Activated naive CD8-positive, alpha-beta T cell treated with anti-CD3 and anti-CD28 coated beads for 36 hours (primary cell): ENCODE measurements at places on chromosomes 12 and 14. TPM values are rescaled to one million over a fixed set of nuclear protein-coding genes. Genes with fewer than 3 reads are reported as not detected.

Gene COCH
- total RNA-seq = 7.2 TPM

Gene RNASE1
- total RNA-seq = not detected

DNA sequence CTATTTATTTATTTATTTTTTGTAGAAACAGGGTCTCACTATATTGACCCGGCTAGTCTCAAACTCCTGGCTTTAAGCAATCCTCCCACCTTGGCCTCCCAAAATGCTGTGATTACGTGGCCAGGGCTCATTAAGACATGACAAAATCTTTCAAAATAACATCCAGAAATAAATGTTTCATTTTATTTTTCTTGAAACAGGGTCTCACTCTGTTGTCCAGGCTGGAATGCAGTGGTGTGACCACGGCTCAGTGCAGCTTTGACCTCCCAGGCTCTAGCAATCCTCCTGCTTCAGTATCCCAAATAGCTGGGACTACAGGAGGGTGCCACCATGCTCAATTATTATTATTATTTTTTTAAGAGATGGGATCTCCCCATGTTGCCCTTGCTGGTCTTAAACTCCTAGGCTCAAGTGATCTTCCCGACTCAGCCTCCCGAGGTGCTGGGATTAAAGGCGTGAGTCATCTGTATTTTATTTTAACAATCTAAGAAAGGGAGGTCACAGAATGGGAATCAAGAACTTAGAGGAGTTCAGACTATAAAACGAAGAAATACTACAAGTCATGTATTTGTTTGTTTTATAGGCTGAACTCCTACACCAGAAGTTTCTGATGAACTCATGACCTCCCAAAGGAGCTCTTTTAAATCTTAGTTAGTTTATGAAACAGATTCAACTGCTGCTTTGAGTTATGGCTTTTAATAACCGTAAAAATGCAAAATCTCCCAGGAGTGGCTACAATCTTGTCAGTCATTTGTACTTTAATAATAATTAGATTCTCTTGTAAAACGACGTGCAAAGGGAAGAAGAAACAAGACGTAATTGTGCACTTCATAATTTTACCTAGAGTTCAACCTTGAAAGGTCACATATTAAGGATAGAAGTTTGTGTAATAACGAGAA, 2.1 kb upstream of the TMEM263 start:
- no peak overlapping the region for H3K27ac ChIP-seq
- H3K27me3 ChIP-seq = no peaks in the 10 kb centered on the region
- peaks cover 15% of the 10 kb centered on the region for H3K4me1 ChIP-seq

DNA sequence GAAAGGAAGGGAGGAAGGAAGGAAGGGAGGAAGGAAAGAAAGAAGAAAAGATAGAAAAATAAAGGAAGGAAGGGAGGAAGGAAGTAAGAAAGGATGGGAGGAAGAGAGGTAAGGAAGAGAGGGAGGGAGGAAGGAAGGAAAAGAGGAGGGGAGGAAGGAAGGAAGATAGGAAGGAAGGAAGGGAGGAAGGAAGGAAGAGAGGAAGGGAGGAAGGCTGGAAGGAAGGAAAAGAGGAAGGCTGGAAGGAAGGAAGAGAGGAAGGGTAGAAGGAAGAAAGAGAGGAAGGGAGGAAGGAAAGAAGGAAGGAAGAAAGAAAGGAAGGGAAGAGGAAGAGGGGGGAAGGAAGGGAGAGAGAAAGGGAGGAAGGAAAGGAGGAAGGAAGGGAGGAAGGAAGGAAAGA, 12.8 kb upstream of the WIF1 start:
- no peaks in the 10 kb centered on the region for H3K36me3 ChIP-seq
- no peaks in the 10 kb centered on the region for H3K4me1 ChIP-seq
- no peak overlapping the region for H3K4me3 ChIP-seq
- H3K27ac ChIP-seq = no peak overlapping the region
- no peak for DNase-seq

DNA sequence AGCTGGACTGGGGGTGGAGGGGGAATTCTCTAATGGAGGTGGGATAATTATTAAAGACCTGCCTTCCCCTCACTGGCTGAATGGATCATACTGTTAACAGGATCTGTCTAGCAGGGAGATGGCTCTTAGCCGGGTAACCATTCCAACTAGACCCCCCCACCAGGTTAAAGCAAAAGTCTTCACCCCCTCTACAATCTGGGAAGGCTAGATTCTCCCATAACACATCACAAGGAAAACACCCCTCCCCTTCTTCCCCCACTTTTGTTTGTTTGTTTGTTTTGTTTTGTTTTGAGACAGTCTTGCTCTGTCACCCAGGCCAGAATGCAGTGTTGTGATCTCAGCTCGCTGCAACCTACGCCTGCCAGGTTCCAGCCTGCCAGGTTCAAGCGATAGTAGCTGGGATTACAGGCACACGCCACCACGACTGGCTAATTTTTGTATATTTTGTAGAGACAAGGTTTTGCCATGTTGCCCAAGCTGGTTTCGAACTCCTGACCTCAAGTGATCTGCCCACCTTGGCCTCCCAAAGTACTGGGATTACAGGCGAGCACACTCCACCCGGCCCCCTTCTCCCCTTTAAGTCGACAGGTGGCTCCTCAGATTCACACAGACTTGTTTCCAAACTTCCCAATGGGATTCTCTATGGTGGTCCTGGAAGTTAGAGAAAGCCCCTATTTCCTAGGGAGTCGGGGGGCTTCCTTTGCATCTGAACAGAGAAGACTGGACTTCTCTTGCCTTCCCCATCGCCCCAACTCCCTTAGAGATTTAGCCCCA, 3.5 kb upstream of the BAZ2A start:
- no peak overlapping the region for H3K27ac ChIP-seq
- H3K4me1 ChIP-seq = peaks cover 74% of the 10 kb centered on the region
- DNase-seq = no peak
- peaks cover 15% of the 10 kb centered on the region for H3K36me3 ChIP-seq

GRCh38 chr14:105316577-105316941, 2.0 kb downstream of the PACS2 start:
- no peaks in the 10 kb centered on the region for H3K36me3 ChIP-seq
- H3K27ac ChIP-seq = no peak overlapping the region
- peak overlapping the region; percentile 88 for H3K4me3 ChIP-seq

DNA sequence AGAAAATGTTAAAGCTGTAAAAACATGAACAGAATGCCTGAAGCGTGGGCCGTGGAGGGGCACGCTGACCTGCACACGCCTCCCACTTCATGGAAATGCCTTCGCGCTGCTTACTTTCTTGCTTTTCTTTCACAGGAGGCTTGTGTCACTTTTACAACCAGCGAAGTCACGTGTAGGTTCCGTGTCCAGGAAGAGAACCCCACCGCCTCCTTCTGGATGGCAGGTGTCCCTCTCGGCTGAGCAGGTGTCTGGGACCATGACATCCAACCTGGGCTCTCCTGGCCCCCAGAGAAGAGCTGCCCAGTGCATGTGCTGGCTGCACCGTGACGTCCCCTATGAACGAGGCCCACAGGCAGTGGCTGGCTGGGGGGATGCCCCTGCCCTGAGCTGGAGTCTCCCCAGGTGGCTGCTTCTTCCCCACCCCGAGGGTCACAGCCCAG, 345.0 kb upstream of the SFSWAP start:
- H3K27ac ChIP-seq = no peak overlapping the region
- H3K4me1 ChIP-seq = no peaks in the 10 kb centered on the region
- H3K4me3 ChIP-seq = no peak overlapping the region
- H3K36me3 ChIP-seq = no peaks in the 10 kb centered on the region
- H3K27me3 ChIP-seq = no peaks in the 10 kb centered on the region

DNA sequence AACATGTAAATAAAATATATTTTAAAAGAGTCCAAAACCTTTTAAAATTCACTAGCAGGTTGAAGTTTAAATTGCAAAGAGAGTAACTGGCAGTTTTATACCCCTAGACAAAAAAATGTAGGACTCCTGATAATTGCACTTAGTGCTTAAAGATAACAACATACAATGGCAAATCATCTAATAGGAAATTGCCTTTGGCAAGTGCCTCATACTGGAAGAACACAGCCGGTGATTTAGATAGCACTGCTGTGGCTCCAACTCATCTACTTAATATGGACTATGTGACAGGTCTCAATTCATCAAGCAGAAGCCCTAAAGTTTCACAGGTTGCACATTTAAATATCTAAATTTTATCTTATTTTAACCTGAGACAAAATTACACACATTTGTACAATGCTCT, 13.4 kb downstream of the C12orf50 start:
- no peak overlapping the region for H3K4me3 ChIP-seq
- peaks cover 23% of the 10 kb centered on the region for H3K27me3 ChIP-seq
- H3K27ac ChIP-seq = no peak overlapping the region
- DNase-seq = no peak
- no peaks in the 10 kb centered on the region for H3K36me3 ChIP-seq

GRCh38 chr14:75783602-75784313, 122.7 kb downstream of the TTLL5 start:
- no peak overlapping the region for H3K27ac ChIP-seq
- H3K4me3 ChIP-seq = no peak overlapping the region
- no peak for DNase-seq
- peaks cover 43% of the 10 kb centered on the region for H3K36me3 ChIP-seq

DNA sequence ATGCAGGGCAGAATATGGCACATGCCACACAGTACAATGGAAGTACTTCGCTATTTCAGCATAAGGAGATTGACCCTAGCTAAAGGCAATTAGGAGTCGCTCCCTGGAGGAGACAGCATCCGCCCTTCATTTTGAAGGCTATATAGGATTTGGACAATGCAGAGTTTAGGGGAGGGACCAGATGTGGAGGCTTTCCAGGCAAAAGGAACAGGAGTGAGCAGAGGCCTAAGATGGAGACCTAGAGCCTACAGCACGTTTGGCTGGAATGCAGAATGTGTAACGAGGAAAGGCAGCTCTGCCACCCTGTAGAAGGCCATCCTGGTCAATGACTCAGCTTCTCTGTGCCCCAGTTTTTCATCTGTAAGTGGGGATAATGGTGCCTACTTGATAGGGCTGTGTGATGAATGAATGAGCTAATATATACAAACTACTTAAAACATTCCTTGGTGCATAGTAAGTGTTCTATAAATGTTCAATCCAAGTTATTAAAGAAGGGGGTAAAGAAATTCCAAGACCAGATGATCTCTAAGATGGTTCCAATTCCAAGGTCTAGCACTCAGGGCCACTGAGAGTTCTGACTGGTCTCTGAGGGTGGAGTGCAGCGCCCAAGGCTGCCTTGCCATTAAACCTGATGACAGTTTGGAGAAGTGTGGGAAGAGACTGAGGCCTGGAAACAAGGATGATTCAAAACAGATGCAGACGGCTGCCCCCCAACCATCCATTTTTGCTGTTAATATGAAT, 54.3 kb upstream of the FRMD6 start:
- no peak overlapping the region for H3K27ac ChIP-seq
- no peak for DNase-seq
- H3K36me3 ChIP-seq = no peaks in the 10 kb centered on the region
- H3K4me3 ChIP-seq = no peak overlapping the region

Gene RNASE7
- total RNA-seq = not detected

Gene TAS2R9
- total RNA-seq = not detected

GRCh38 chr12:75706786-75707605, 195.6 kb upstream of the KRR1 start:
- no peaks in the 10 kb centered on the region for H3K36me3 ChIP-seq
- peaks cover 14% of the 10 kb centered on the region for H3K4me1 ChIP-seq
- DNase-seq = no peak
- H3K27me3 ChIP-seq = peaks cover 11% of the 10 kb centered on the region
- H3K4me3 ChIP-seq = no peak overlapping the region
- H3K27ac ChIP-seq = no peak overlapping the region

DNA sequence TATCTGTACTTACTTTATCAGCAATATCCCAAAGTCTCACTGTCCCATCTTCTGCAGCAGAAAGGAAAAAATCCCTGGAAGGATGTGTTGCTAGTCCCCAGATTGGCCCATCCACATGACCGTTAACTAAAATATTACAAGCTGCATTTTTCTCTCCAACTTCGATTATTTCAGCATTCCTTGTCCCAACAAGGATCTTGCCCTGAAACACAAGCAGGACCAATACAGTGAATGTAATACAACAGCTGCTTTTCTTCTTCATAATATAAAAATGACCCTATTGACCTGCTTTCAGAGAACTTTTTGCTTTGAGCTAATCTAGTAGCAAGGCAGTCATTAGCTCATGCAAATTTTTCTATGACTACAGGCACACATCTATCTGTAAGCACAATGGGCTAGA, 58.3 kb downstream of the ZC3H14 start:
- peaks cover 7% of the 10 kb centered on the region for H3K36me3 ChIP-seq
- no peak overlapping the region for H3K27ac ChIP-seq
- DNase-seq = no peak
- no peaks in the 10 kb centered on the region for H3K4me1 ChIP-seq
- H3K4me3 ChIP-seq = no peak overlapping the region

Gene FOXA1
- not detected for total RNA-seq

Gene PRKCH
- 176 TPM for total RNA-seq

GRCh38 chr14:74480046-74480445, 13.1 kb downstream of the NPC2 start:
- H3K27me3 ChIP-seq = no peaks in the 10 kb centered on the region
- no peaks in the 10 kb centered on the region for H3K4me1 ChIP-seq
- H3K27ac ChIP-seq = no peak overlapping the region

Gene ENO2
- total RNA-seq = 140 TPM

- no peak for DNase-seq
- H3K27ac ChIP-seq = no peak overlapping the region
Measured at GRCh38 chr14:44720707-44721106, 213.6 kb upstream of the FSCB start.

- H3K4me3 ChIP-seq = peak overlapping the region; percentile 79
Measured at GRCh38 chr14:102510616-102511520, 1.3 kb upstream of the ANKRD9 start.

Gene NOC4L
- total RNA-seq = 54.2 TPM

- no peaks in the 10 kb centered on the region for H3K27me3 ChIP-seq
- no peak overlapping the region for H3K27ac ChIP-seq
- no peak overlapping the region for H3K4me3 ChIP-seq
- peaks cover 13% of the 10 kb centered on the region for H3K4me1 ChIP-seq
- DNase-seq = no peak
- no peaks in the 10 kb centered on the region for H3K36me3 ChIP-seq
Measured at GRCh38 chr14:30884901-30885300, 10.5 kb downstream of the COCH start.

GRCh38 chr12:80811957-80812708, 95.4 kb downstream of the MYF5 start:
- no peak overlapping the region for H3K4me3 ChIP-seq
- no peaks in the 10 kb centered on the region for H3K36me3 ChIP-seq
- H3K27me3 ChIP-seq = no peaks in the 10 kb centered on the region
- no peak overlapping the region for H3K27ac ChIP-seq
- DNase-seq = no peak
- H3K4me1 ChIP-seq = no peaks in the 10 kb centered on the region

Gene AHNAK2
- total RNA-seq = 0.02 TPM

Gene FAM222A
- total RNA-seq = 1.1 TPM
